ENCODE measurements at places on chromosomes 3 and 15.

DNA sequence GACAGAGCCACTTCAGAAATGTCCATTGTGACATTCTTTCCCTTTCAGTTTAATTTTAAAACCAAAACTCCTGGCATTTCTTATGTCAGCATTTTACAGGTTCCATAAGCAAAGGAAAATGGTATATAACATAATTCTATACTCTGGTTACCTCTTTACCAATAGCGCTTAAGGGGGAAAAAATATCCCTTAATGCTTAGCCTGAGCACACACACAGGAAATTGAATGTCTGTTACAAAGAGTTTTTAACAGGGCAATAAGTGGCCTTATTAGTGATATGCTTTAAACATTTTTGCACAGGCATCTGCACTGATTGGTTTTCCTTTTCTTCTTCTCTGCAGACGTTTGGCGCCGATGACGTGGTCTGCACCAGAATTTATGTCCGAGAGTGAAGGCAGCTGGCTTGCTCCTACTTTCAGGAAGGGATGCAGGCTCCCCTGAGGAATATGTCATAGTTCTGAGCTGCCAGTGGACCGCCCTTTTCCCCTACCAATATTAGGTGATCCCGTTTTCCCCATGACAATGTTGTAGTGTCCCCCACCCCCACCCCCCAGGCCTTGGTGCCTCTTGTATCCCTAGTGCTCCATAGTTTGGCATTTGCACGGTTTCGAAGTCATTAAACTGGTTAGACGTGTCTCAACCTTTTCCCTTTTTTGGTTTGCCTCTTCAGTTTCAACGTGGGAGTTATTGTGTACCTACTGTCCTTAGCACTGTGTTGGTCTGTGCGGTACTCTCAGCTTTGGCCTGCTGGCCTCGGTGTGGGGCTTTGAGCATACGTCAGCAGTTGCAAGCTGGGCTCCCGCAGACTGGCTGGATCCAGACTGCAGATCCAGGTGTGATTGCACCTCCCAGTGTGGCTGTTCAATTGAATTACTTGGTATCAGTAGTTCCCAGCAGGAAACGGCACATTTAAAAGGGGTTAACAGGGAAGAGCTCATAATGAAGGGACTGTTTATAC lies 7.7 kb downstream of the CRABP1 start:
- DNase-seq: no peak

DNA sequence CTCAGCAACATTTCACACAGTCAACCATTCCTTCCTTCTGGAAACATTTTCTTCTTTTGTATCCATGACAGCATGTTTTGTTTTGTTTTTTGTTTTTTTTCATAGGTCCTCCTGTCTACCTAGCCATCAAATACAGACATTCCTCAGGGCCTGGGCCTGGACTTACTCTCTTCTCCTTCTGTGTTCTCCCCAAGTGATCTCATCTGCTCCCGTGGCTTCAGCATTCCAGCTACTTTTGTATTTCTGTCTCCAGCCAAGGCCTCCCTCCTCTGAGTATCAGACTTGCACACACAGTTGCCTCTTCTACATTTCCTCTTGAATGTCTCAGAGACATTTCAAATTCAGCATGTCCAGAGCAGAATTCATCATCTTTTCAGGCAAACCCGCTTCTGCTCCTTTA lies 82.4 kb downstream of the HCN4 start:
- no peak for DNase-seq

DNA sequence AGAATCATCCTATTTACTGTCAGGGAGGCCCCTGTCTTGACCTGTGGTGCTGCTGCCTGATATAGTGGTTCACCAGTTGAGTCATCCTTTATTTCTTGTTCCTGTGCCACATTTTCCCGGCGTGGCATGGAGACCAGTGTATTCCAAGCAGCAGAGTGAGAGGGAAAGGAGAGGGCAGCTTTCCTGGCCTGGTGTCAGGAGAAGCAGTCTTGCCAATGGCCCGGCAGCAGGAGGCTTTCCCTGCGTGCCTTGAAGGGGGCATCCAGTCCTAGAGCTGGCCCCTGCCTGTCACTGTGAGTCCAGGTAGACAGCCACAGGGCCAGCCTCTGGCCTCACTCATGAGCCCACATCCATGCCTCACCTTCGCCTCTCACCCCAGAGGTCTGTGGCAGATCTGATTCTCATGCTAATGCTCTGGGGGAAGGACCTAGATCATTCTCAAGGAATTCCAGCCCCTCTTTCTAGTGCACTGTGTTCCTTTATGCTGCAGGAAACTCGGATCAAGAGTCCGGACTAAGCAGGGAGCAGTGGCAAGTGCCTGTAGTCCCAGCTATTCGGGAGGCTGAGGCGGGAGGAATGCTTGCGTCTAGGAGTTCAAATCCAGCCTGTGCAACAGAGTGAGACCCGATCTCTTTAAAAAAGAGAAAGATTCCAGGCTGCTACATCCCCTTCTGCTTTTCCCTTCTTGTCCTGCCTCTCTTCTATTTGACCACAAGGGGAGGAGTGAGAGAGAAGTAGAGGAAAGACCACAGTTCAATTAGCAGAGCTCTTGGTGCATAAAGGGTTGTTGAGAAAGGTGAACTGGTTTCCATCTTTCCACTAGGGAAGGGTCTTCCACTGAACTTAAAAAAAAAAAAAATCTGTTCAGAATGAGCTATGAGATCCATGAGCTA lies 66.8 kb upstream of the HACD2 start:
- DNase-seq: no peak

DNA sequence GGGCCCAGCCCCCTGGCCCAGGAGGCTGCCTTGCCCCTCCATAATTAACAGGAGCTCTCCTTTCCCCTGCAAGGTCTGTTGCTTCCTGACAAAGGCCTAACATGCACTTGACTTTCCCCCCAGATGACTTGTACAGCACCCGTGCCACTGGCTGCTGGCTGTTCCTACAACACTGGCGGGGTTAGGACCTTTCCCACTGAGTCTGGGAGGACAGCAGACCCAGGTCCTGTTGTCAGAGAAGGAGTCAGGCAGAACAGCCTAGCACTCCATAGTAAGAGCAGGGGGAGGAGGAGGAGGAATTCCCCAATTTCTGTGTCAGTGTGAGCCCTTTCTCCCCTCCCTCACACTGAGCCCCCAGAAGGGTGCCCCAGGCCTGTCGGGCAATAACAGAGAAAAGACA lies 99.2 kb downstream of the CORO2B start:
- no peak for DNase-seq

- DNase-seq: no peak
Observed at GRCh38 chr15:92391640-92392039, 2.0 kb upstream of the ST8SIA2 start.

GRCh38 chr3:39869890-39870289 lies 60.5 kb downstream of the MYRIP start:
- DNase-seq: no peak

DNA sequence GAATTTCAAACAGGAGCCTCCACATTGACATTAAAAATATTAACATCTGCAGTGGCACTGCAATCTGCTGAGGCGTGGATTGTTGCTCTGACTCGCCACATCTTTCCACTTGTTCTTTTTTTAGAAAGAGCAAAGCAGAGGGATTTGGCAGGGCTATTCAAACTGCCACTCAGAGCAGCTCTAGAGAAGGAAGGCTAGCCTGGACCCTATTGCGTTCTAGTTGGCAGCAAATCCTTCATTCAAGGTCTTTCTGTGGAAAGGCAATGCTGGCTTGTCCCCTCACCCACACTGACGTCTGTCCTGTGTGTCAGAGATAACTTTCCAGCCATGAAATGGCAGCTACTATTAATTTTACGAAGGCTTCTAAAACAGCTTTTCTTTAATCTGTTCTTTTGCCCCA lies 483.2 kb upstream of the SGO1 start:
- DNase-seq: no peak

DNA sequence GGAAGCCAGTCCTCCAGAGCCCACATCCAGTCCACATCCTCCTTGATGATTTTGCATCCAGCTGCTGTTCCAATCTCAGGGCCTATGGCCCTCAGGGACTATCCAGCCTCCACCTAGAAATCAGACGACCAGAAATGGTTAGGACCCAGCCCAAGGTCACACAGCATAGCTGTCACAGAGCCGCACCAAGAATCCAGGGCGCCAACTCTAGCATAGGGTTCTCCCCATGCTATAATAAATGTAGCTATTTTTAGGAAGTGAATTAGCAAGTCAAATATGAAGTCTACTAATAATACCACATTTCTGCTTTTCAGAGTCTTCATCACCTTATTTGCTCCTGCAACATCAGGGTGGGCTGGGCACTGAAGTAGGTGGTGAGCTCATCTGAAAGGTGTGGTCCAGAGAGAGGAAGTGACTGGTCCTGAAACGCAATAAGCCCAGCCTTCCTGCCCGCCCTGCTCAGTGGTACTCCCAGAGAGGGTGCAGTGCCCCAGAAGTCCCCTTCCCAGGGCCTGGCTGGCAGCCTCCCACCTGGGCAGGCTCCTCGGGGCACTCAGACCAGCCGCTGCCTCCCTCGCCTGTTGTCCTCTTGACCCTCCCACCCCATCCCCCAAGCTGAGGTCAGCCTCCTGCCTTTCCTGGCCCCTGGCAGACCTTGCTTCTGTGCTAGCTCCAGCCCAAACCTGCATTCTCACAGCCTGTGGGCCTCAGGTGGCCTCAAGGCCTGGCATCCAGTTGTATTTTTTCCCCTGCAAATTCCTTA lies 17.6 kb upstream of the CYP11A1 start:
- no peak for DNase-seq

DNA sequence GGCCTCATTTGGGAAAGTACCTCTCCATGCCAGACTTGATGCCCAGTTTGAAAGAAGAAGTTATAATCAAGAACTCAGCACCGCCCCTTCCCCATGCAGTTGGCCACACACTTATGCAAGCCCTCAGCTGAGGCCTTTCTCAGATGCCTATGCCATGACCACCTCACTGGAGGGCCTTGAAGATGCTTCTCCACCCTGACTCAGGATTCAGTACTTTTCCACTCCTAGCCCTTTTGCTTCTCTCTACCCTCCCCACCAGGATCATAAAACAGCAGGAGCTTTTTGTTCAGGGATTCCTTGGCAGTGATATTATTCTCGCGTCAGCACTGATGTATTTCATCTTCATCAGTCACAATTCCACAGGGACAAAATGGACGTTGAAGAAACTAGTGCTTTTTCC lies 313.5 kb downstream of the PYDC2 start:
- no peak for DNase-seq

DNA sequence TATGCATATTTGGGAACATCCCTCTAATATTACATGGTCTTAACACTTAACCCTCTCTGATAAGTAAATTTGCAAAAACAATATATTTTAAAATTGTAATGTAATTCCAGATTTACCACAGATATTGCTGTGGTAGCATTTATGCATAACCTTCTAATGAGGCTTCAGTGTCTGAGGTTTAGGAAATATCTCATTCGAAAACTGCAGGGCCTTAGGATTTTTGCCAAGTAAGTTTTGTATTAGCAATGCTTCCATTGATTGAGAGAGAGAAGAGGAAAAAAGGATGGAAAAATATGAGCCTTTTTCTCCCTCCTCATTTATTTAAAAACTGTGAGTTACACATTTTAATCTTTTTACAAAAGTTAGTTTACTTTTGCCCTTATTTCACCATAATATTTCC lies 294.6 kb downstream of the EPHA3 start:
- no peak for DNase-seq

GRCh38 chr15:39539466-39539865 lies 41.4 kb upstream of the THBS1 start:
- DNase-seq: no peak

DNA sequence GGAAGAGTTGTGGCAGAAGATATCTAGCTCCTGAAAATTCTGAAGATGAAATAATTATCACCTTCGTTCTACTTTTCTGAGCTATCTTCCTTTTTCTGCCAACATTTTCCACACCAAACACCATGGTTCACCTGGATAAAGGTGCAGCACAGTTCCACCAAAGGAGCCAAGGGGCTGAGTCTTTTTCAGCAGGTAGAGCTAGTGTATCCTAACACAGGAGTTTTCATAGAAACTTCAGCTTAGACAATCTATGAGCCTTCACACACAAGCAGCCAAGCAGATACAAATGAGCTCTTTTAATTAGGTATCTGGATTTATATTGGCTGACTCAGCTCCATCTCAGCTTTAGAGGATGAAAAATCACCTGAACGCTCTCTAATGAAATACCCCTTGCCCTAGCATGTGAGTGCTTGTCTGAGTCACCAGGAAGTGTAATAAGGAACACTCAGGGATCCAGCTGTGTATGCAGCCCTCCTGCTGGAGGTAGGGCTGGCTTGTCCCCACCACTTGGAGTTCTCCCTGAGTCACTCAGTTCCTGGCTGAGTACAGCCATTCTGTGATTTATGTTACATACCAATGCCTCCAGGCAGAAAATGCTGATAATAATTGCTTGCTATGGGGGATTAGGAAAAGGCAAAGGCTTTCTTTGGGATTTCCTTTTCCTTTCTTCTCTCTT lies 385.7 kb downstream of the LSAMP start:
- no peak for DNase-seq

DNA sequence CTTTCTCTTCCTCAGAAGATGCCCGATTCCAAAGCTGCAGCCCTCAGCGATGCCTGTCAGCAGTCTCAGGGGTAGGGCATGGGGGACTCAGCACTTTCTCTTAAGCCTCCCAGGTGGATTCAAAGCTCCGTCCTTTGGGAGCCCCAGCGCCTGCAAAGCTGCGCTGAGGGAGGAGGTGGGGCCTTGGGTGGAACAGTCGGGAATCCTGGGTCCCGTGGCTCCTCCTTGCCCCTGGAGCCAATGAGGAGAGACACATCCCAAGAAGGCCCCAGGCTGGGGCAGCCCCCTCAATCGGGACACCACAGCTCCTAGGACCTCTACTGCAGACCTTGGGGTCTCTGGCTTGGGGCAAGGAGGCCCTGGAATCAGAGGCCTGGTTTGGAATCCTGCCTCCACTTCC lies 227.5 kb upstream of the IGF1R start:
- DNase-seq: no peak

DNA sequence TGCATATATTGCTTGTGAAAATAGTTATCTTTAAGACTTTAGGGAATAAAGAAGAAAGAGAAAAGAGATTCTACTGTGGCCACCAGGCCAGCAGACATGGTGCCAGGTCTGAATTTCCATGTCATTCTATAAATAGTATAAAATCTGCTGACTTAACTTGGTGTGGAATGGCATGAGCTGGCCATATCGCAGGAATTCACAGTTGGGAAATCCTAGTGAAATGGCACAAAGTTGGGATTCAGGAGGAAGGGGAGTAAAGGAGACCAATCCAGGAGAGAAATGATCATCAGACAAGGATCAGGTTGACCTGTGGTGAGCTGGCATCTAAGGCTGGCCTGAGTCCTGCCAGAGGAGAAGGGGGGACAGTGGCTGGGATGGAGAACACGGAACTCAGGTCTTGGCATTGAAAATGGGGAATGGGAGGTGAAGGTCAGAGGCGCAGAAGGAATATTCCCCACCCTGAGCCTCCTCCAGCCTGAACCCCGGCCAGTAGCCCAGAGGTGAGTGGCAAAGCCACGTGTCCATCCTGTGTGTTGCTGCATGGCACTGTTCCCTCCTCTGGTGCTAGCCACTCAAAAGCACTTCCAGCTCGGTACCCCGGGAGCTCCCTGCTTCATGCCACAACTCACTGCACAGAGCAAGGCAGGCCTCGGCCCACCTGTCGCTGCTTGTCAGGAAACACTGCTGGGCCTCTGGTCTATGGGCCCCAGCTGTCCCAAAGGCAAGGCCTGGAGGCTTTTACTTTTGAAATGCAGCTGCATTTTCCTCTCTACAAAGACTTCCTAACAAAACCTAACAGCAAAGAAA lies 51.4 kb downstream of the SSUH2 start:
- no peak for DNase-seq

- DNase-seq: no peak
Observed at GRCh38 chr3:115624029-115624741, 875 bp downstream of the GAP43 start.
